ENCODE measurements at places on chromosomes 6 and 20.
A peak's percentile ranks its signal among the peaks of the same experiment; 100 is the strongest.

DNA sequence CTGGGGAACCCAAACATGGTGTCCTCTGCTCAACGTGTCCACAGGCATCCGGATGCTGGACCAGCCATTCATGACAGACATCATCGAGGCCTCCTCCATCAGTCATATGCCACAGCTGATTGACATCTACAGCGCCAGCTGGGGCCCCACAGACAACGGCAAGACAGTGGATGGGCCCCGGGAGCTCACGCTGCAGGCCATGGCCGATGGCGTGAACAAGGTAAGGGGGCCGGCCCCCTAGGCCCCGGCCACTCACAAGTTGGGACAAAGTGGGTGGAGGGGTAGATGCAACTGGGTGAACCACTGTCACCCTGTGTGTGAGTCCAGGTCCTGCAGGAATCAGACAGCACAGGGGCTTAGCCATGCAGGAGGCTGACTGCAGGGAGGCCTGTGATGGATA is 94.5 kb downstream of the BFSP1 start:
- no peak for DNase-seq

GRCh38 chr20:48986899-48987298 is 59.2 kb upstream of the CSE1L start:
- DNase-seq = no peak

DNA sequence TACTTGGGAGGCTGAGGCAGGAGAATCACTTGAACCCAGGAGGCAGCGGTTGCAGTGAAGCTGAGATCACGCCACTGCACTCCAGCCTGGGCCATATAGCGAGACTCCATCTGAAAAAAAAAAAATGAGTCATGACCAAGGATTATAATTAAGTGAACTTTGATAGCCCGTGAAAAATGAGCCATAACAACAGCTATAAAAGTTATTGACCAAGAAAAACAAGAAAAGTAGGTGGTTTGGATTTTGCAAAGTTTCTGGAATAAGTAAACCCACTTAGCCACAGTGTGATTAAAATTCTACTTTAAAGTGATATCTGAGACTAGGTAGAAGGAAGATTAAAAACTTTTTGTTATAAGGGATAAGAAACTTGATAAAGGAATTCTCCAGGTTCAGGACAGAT is 25.9 kb upstream of the BCLAF1 start:
- no peak for DNase-seq

DNA sequence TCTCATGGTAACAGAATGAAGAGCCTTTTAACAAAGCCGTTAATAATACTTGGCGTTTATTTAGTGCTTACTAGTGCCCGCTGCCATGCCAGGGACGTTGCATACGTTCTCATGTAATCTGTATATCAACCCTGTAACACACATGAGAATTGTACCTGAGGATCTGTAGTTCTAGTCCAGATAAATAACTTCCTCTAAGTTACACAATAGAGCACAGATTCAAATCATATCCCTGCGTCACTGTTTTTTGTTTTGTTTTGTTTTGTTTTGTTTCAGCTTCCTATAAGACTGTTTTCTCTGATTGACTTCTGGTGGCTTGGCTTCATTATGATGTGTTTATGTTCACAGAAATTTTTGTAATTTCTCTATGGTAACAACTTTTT is 553 bp downstream of the ZSCAN16 start:
- DNase-seq = no peak

GRCh38 chr6:66103954-66104353 is 396.9 kb upstream of the EYS start:
- no peak for DNase-seq

- no peak for DNase-seq
These were observed 87.5 kb upstream of the TOP1 start for GRCh38 chr20:40941133-40941610.

DNA sequence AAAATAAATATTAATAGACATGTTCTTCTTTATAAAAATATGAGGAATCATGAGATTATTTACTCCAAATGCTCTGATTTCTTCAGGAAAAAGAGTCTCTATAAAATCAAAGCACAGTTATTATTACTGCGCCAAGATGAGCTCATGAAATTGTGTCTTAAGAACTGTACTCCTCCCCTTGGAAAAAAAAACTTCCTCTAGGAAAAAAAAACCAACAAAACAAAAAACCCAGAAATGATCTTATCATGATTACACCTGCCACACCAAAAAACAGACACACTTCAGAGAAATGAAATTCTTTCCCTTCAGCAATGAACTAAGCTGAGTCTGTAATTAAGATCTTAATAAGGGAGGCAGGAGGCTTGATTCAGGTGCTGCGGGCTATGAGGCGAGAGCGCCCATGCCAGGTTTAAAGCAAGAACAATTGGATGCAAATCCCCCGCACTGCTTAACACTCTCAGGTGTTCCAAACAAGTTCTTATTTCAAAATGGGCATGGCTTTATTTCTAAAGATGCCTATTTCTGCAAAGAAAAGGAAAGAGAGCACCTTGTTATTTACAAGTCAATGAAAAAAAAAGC is 9.1 kb downstream of the NEDD9 start:
- no peak for DNase-seq

DNA sequence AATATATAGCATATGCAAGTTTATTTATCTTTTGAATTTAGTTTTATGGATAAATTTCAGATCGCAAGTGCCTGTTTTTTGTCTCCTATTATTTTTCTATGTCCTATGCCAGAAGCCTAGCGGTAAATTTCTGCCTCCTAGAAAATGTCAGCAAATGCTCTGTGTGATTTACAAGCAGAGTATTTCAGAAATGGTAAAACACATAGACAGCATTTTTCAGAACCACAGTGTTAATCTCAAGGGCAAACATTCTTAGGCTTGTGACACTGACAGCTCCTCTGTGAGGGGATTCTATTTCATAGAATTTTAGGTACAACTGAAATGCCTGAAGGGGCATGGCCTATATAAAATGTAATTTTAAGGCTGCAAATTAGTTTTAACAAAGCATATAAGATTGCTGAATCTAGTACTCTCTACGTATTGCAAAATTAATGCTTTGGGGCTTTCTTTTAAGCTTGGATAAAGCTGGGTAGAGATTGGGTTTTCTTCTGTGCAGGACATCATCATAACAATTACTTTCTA is 89.9 kb upstream of the PTCHD4 start:
- no peak for DNase-seq

- no peak for DNase-seq
These were observed 26.1 kb downstream of the MAN1A1 start for GRCh38 chr6:119323478-119323877.

DNA sequence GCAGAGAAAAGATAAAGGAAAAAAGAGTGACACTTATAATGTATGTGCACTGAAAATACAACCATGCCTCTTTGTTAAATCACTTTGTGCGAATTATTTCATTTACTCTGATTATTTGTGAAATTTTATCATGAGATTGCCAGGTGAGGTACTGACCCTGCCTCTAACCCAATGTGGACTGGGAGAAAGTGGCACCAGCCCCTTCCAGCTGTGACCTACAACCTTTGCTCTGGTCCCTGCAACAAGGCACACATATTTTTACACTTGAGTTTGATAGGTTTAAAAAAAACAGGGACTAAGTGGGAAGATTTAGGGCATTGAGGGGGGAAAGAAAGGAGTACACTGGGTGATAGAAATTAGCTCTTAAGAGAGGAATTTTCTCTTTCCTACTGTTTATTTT is 80.3 kb upstream of the ISM1 start:
- no peak for DNase-seq

- no peak for DNase-seq
These were observed 4.6 kb upstream of the OSBPL2 start for GRCh38 chr20:62233684-62234083.

- no peak for DNase-seq
These were observed 218.9 kb downstream of the SLC24A3 start for GRCh38 chr20:19431316-19431700.

DNA sequence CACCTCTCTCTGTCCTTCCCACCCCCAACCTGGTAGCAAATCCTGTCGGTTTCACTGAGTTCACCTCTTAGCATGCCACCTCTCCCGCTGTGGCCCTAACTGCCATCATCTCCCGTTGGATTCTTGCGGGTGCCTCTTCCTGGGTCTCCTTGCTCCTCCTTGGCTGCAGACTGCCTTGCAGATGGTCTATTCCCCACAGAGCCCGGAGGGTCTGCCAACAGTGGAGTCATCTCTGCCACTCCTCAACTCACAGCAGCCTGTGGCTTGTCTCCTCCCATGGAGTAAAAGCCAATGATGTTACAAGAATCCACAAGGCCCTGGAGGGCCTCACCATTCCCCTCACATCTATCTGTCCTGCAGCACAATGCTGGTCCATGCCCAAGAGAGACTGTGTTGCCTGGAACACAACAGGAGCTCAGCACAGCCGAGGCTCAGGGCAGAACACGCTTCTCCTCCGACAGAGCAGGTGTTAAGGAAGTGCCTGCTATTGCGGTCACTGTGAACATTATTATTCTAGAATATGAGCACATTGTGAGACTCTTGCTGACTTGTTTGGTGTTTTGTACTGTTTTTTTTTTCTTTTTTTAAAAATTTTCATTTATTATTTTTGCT is 241.8 kb upstream of the SULF2 start:
- no peak for DNase-seq

DNA sequence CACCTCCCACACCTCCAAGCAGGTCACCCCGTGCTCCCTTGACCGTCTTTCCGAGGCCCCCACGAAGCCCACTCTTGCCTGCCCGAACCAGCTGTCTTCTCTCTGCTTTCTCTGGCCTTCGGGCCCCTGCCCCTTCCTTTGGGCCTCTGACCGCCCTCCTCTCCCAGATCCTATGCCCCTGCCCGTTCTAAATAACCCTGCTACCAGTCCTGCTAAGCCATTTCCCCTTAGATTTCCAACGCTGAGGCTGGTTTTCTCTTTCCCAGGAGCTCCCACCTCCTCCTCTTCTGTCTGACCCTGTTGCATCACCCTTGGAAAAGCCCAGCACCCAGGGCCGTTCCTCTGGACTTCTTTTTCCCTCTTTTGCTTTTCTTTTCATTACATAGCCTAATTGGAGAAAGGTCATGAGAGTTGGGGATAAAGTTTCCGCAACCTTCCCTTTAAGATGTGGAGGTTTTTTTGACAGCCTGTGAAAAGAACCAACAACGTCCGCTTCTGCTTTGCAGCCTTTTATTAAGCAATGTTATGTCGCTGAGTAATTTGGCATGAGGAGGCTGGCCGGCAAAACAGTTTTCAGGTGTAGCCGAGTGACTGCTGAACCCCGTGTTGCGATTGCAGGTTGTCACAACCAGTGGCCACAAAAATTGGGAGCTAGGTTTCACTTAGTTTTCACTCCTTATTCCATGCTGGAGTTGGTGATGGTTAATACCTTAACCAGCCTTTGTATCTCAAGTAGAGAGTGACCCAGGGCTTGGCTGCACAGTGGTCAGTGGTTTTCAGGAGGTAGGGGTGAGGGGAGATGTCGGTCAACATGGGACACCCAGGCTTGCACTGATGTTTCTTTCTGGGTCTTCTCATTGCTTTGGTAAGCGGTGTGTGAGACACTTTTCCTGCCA is 970 bp downstream of the BLTP3A start:
- DNase-seq = peak; percentile 52

DNA sequence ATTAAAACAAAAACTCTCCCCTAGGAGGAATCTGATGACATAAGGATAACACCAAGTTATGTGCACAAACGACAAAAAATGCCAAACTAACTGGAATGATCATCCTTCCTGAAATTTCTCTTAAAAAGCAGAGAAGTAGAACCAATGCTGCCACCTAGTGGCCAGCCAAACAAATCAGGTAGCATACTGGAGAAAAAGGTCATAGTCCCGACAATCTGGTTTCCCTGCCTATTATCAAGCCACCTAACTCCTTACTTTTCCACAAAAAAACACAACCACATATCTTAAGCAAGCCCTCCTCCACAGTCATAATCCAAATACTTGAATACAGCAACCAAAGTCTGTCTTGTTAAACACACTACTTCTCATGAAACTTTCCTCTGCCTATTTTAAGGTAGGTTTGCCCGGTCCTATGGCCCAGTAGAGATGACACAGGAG is 5.3 kb downstream of the OARD1 start:
- peak; percentile 41 for DNase-seq

- no peak for DNase-seq
These were observed 192.3 kb downstream of the DLL1 start for GRCh38 chr6:170098428-170099170.

- no peak for DNase-seq
These were observed 164.2 kb upstream of the AKAP12 start for GRCh38 chr6:151075527-151075926.

- DNase-seq = no peak
These were observed 31.4 kb upstream of the ID1 start for GRCh38 chr20:31573555-31574321.

GRCh38 chr6:79841577-79842375 is 105.6 kb downstream of the ELOVL4 start:
- DNase-seq = no peak

- DNase-seq = no peak
These were observed 151.6 kb upstream of the KCNG1 start for GRCh38 chr20:51174536-51174935.

- no peak for DNase-seq
These were observed 116.8 kb upstream of the BEND6 start for GRCh38 chr6:56838016-56838555.
